ENCODE measurements at places on chromosomes 12 and 14.

GRCh38 chr14:58362798-58363412, 32.8 kb upstream of the TOMM20L start:
- peak; percentile 24 for DNase-seq

DNA sequence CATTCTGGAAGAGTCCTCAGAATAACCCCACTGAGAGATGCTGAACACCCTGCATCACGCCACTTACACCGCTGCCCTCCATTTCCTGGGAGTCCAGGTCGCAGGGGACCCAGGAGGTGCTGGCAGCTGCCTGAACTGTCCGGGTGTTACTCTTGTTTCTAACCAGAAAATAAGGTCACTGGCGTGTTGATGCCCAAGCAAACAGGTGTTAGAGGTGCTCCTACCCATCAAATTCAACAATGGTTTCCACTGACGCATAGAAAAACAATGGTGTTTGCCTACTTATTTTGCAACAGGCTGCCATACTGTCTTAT, 23.8 kb downstream of the PITPNM2 start:
- DNase-seq, result no peak

GRCh38 chr12:114700392-114701103, 16.6 kb upstream of the TBX3 start:
- no peak for DNase-seq

- DNase-seq, result no peak
These were observed 33.4 kb downstream of the POLE start for GRCh38 chr12:132653567-132654290.
